ENCODE measurements at places on chromosomes 6 and 20.

GRCh38 chr6:160035693-160036330 is 66.9 kb downstream of the IGF2R start:
- no peak for DNase-seq

DNA sequence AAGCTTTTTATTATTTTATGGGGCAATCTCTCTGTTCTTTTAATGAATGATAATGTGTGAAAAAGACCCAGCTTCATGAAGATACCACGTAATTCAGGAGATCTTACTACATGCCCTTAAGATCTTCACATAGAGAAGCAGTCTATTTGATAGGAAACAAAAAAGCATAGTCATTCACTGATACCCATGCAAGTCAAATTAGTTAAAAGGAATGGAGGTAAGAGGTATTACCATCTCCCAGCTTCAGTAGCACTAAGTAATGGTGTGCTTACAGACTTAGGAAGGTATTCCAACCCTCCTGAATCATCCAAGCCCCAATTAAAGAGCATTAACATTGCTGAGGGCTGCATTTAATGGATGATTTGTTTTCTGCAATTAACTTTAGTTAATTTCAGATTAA is 364.7 kb downstream of the SYNE1 start:
- DNase-seq: no peak

DNA sequence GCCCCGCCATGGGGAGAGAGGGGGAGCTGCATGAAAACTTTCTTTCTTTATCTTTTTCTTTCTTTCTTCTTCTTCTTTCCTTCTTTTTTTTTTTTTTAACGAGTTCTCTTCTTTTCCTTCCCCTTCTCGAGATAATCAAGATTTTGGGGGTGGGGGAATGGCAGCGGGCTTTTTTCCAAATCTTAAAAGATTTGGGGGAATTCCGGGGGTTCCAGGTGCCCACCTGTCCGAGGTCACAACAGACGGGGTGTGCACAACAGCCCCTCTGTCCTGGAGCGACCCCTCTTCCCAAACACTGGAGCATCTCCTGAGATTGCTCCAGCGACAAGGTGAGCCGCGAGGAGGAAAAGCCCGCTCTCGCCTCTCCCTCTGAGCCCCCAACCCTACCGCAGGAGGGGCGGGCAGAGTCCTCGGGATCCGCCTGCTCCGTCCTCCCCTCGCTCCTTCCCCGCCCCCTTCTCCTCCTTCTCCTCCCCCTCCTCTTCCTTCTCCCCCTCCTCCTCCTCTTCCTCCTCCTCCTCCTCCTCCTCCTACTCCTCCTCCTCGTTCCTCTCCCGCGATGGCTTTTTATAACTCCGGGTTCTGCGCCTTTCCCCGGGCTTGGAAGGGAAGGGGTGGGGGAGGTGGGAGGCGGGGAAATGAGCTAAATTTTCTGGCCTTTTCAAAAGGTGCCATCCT is 689 bp upstream of the KCNB1 start:
- DNase-seq: no peak

GRCh38 chr20:12955611-12956010 is 53.2 kb upstream of the SPTLC3 start:
- no peak for DNase-seq

DNA sequence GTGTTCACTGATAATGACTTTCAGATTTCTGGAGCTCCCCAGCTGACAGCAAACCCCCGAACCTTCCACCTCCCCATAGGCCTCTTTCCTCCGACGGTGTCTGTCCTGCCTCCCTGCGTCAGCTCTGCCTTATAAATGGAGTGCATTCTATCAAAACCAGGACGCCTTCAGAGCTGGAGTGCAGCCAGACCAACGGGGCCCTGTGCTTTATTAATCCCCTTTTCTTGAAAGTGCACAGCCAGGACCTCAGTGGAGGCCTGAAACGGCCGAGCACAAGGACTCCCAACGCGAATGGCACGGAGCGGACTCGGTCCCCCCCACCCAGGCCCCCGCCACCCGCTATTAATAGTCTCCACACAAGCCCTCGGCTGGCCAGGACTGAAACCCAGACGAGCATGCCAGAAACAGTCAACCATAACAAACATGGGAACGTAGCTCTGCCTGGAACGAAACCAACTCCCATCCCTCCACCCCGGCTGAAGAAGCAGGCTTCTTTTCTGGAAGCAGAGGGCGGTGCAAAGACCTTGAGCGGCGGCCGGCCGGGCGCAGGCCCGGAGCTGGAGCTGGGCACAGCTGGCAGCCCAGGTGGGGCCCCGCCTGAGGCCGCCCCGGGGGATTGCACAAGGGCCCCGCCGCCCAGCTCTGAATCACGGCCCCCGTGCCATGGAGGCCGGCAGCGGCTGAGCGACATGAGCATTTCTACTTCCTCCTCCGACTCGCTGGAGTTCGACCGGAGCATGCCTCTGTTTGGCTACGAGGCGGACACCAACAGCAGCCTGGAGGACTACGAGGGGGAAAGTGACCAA is 42.3 kb upstream of the NAA20 start:
- no peak for DNase-seq

GRCh38 chr20:19291024-19291817 is 78.8 kb downstream of the SLC24A3 start:
- DNase-seq: no peak

DNA sequence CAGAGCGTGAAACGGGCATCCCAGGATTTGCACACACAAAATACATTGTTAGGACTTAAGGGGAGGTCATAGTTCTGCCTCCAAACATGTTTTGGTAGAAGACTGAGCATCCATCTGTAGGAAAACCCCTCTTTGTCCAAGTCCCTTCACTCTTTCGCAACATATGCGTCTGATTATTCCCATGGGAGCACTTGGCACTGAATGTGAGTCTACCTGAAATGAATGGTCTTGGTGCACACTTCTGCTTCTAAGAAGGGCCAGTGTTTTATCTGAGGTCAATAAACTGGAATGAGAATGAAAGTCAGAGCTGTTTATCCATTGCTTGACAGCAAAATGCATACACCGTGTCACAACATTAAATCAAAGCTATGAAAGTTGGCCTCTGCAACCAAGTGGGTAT is 33.0 kb downstream of the GJA10 start:
- DNase-seq: no peak

DNA sequence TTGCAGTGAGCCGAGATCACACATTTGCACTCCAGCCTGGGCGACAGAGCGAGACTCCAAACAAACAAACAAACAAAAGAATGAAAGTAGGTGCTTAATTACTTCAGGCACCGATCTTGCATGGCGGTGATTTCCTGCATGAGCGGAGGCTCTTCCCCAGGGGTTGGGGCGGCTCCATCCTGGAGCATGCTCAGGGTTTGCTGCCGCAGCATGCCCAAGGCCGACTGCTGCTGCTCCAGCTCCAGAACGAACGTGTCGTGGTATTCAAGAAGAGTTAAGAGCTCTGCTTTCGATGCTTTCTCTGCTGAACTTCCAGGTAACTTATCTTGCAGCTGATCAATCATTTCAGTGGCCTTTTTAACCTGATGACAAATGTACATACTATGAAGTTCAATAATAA is 313.8 kb downstream of the SYNE1 start:
- DNase-seq: no peak

GRCh38 chr6:11307226-11307625 is 74.8 kb upstream of the NEDD9 start:
- no peak for DNase-seq

DNA sequence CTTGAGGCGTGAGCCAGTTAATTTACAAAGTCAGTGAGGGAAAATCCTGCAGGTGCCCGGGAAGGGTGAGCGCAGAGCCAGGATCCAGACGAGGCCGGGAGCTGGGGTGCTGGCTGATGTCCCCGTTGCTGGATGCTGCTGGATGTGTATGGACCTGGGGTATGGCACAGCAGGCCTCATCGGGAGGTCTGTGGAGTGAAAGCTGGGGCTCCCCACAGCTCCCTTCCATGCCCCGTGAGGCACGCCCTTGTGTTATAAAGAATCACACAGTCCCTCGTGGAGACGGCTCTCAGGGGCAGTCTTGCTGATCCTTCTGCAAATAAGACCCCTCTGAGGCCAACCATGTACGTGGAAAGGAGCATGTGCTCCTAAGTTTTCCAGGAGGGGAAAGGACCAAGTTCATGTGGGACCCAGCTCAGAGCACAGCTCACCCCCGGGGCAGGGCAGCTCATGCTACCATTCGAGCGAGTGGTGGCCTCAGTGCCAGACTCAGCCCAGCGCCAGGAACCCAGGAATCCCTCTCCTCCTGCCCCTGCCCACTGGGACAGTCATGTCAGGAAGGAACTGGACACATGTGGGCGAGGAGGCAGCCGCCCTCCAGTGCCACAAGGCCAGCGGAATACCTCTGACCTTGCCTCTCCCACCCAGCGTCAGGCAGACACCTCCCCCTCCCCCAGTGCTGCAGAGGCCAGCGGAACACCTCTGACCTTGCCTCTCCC is 97.5 kb downstream of the CDH4 start:
- DNase-seq: no peak

DNA sequence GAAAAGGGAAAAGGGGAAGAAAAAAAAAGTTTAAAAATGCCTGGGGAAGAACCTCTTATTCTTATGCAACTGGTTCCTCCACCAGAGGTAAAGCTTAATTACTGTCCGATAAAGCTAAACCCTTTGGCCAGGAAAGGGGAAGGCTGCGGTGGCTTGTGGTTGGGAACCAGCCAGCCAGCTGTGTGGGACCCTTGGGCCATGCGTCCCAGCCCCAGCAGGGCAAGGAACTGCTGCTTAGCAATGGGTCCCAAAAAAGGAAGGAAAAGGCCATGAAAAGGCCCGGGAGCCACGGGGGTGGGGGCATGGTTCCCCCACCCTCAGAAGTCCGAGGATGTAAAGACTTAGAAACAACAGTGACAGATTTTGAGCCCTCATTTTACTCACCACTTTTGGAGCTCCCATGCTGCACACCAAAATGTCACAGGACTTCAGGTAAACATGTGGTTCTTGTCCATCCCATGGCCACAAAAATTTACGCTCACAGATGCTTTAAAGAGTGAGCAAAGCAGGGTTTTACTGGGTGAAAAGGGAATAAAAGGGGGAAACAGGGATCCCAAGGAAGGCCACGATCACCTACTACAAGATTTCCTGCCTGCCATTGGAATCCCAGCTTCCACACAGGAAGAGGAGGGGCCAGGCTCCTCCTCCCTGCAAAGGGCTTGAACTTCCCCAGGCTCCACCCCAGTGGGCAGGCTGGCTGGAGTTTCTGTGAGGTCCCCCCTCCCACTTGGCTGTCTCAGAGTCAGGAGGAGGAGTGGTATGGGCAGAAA is 1234.7 kb upstream of the GJE1 start:
- no peak for DNase-seq

DNA sequence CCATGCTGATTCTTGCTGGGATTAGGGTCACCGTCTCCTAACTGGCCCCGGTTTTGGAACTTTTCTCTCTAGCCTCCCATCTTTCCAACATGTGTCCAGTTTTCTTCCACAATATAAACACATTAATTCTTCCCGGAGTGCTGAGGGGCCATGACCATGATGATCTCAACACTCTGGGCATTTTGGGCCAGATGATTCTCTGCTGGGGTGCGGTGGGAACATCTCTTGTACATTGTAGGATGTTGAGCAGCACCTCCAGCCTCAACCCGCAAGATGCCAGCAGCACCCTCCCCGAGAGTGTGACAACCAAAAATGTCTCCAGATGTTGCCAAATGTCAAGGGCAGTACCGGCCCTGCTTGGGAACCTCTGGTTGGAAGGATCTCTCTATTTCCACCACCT is 164.8 kb downstream of the TFAP2C start:
- DNase-seq: no peak

GRCh38 chr6:69061066-69061465 is 426.0 kb downstream of the ADGRB3 start:
- DNase-seq: no peak

- DNase-seq: no peak
Observed at GRCh38 chr6:22363714-22364239, 66.9 kb upstream of the PRL start.

- DNase-seq: no peak
Observed at GRCh38 chr6:100202417-100203194, 208.6 kb upstream of the MCHR2 start.

- no peak for DNase-seq
Observed at GRCh38 chr6:80217794-80218193, 111.3 kb downstream of the BCKDHB start.

DNA sequence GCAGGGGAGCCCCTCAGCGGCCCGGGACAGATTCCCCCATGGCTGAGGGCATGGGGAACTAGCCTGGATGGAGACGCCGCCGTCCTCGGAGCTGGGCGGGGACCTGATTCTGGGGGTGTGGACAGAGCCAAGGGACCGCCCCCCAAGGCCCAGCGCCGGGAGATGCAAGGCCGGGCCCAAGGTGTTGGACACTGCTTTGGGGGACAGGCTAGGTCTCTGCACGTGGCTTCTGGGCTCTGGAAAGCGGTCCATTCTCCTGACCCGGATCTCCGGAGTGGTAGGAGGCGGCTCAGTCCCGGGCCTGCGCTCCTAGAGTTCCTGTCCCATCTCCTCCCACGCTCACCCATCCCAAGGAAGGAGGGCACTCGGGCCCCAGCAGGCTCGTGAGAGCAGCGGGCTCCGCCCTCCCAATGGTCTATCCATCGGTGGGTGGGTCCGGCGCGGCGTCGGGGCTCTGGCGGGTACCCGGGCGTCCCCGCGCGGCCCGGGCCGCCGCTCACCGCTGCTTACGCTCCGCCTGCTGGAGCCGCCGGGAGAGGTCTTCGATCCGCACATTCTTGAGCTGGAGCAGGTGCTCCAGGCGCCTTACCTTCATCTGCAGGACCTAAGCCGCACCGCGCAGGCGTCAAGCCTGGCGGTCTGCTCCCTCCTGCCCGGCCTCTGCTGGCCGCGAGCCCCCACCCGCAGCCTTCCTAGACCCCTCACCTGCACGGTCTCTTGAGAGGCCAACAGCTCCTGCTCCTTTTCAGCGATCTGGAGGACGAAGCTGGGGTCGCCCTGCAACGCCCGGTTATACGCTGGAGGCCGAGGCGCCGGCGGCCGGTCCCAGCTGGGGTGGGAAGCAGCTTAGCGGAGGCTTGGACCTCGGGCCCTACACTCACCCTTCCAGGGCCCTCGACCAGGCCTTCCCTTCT is 3.3 kb downstream of the SPEF1 start:
- DNase-seq: peak; percentile 62

GRCh38 chr6:126153661-126154060 is 167.3 kb downstream of the TRMT11 start:
- DNase-seq: no peak

GRCh38 chr6:53702316-53702715 is 36.8 kb upstream of the KLHL31 start:
- no peak for DNase-seq

GRCh38 chr20:50574108-50574507 is 63.9 kb downstream of the PTPN1 start:
- DNase-seq: no peak

DNA sequence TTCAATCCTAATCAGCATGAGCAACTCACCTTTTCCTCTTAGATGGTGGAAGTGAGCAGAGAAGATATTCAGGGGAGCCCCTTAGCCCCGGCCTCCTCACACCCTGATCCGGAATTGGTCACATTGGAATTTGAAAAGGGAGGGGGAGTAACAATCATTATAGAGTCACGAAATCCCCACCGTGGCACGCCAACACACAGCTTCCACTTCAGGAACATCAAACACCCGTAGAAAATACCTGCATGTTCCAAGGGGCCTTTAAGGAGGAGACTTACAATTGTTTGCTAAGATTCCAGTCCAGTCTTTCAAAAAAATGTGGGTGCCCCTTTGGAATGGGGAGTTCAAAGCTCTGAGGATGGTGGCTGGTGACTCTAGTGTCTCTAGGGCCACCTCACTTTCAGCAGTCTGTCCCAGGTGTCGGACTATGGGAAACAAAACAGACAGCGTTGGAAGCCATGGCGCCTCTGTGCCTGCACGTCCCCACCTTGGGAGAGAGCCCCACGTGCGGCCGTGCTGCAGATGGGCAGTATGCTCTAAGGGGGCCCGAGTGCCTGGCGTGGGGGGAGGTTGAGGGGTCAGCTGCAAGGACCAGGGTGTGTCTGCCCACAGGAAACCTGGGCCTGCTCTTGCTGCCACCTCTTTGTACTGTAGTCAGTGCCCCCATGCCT is 2.4 kb downstream of the CD93 start:
- DNase-seq: no peak

GRCh38 chr6:125747589-125748405 is 1.6 kb upstream of the HEY2 start:
- no peak for DNase-seq
